Inflammatory macrophage treated with lipopolysaccharide for 4 hours (primary cell): ENCODE measurements at places on chromosomes 6 and 20.
A peak's percentile ranks its signal among the peaks of the same experiment; 100 is the strongest.

- DNase-seq: no peak
These were observed 40.6 kb upstream of the TPD52L1 start for GRCh38 chr6:125112934-125113333.

DNA sequence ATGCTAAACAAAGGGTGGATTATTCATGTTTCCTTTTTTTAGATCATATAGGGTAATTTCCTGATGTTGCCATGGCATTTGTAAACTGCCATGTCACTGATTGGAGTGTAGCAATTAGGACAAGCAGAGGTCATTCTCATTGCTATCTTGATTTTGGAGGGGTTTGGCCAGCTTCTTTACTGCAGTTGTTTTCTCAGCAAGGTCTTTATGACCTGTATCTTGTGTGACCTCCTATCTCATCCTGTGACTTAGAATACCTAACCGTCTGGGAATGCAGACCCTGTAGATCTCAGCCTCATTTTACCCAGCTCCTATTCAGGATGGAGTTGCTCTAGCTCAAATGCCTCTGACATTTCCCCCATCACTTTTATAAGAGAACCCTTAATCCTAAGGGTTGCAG is 53.6 kb downstream of the CDS2 start:
- DNase-seq: no peak

DNA sequence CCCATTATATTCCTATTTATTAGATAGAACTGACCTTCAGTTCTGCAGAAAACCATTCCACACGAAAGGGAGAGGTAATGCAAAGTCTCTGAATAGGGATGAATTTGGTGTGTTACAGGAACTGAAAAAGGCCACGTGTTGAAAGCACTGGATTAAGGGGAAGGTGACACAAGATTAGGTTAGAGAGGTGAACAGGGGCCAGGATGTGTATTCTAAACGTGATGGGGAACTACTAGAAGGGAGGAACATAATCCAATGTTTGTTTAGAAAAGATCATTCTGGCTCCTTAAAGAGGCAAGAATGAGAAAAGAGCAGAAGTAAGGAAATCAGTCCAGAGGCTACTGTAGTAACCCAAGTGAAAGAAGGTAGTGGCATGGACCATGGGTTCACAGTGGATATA is 6.3 kb upstream of the ZKSCAN8 start:
- DNase-seq: peak; percentile 17

DNA sequence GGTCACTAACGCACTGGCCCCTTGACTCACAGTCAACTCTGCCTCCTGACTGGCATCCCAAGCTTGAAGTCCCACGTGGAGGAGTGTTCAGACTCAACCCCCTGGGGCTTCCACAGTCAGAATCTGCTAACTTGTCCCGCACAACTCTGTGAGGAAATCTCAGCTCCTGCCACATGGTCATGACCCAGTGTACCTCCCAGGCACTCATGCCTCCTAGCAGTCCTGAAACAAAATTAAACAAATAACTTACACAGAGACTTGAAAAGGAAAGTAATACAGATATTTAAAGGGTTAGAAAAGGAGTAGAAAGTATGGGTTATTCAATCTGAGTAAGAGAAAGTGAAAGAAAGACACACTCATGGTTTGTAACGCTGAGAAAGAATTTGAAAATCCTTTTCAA is 134.9 kb downstream of the GMDS start:
- peak; percentile 29 for DNase-seq

DNA sequence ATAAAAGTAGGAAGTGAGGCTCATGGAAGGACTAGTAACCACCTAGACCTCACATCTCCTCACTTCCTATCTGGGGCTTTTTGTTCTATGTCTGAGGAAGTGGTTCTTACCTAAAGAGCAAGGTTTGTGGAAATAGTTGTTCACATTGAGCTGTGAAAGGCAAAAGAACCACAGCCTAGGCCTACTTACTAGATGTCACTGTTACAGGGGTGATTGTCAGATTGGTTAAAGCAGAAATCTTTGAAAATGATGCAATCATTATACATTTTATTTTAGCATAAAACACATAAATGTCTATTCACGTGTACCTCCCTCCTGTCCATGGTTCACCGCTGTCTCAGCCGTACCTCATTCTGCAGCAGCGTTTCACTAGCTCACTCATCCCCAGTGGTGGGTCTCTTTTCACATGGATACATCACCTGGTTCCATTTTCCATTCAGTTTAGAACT is 268.8 kb downstream of the TMEM242 start:
- peak; percentile 25 for DNase-seq

DNA sequence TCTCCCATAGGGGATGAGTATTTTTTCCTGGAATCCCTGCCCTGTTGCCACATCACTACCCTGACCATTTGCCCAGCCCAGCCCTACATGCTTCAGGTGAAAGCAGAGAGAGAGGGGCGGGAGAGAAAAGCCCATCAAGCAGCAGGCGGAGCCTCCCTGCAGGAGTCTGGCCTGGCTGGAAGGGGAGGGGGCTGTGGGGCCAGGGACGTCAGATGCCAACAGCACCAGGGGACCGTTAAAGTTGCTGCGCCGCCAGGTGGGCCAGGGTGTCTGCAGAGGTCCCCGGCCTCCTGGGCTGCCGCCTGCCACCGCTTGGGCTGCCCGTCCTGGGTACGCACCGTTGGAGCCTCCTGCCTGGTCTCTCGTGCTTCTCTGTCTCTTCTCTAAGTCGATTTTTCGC is 757 bp upstream of the R3HDML start:
- no peak for DNase-seq

GRCh38 chr20:49225896-49226295 is 6.7 kb downstream of the DDX27 start:
- no peak for DNase-seq

DNA sequence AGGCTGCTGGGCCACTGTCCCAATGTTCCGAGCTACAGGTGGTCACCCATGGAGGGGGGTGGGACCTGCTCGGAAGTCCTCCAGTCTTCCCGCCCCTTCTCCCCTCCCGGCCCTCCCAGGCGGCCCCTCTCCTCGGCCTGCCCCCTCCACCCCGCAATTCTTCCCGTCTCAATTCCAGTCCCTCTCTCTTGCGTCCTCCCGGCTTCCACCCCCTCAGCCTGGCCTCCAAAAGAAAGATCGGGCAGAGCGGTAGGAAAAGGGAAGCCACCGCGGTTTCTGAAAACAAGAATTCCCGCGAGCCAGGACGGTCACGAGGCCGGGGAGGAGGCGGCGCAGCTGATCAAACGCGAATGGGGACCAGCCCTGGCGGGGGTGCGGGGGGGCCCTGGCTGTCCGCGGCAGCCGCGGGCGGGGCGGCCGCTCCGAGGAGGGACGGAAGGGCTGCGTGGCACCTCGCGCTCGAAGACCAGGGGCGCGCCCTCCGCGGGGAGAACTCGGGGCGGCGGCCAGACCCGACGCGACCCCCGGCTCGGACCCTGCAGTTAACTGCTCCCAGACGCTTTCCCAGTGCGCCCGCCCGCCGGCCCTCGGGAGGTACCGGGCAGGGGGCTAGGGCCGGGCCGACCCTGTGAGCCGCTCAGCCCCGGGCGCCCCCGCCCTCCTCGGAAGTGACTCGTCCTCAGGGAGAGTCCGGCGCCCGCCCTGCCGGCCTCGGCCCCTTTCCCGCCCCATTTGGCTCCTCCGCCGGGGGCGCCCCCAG is 1.0 kb downstream of the PXDC1 start:
- DNase-seq: peak; percentile 88

GRCh38 chr20:16486532-16486931 is 86.7 kb downstream of the KIF16B start:
- DNase-seq: no peak

DNA sequence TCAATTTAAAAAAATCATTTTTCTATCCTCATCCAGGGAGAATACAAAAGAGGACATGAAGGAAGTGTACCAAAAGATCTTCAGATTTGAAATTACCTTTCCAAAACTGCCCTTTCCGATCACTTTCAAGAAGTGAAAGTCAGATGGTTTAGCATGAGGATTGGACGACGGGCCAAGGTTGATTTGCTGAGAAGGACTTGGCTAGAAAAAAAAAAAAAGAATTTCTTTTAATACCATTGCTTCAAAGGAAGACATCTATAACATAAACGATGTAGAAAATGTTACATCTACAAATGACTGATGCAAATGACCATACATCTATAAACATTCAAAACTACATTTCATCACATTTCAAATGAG is 120.9 kb upstream of the SLC2A12 start:
- DNase-seq: peak; percentile 54

DNA sequence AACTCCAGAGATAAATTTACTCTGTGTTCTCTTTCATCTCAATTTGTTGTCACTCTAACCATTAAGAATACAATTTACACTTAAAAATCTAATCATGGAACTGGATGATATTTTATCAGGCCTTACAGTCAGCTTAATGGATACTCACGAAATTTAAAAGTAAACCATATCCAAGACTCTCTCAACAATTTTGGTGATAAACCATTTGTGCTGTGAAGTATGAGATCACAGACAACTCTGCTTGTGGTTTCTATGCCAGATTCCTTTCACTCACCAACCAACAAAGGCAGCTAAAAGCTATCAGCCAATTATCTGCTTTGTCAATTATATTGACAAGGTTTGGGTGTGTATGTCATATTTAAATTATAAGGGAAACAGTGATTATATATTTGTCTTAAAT is 155.8 kb downstream of the TRDN start:
- no peak for DNase-seq

DNA sequence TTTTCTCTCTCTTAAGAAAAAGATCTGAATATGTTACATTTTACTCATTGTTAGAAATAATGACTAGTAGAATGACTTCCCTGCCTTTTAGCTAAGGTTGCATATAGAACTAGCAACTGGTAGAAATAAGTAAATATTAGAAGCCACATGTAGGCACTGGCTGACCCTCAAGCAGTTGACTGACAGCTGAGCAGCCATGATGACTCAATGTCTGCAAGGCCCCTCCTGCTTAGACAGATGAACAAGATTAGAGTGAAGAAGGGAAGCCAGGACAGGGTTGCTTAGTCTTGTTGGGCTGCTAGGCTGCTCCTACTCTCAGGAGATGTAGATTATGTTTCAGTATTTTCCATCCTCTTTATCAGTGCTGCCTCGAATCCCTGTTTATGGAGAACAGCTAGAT is 6.5 kb downstream of the MEP1A start:
- DNase-seq: no peak

GRCh38 chr6:163352011-163352685 is 62.4 kb upstream of the QKI start:
- peak; percentile 44 for DNase-seq

DNA sequence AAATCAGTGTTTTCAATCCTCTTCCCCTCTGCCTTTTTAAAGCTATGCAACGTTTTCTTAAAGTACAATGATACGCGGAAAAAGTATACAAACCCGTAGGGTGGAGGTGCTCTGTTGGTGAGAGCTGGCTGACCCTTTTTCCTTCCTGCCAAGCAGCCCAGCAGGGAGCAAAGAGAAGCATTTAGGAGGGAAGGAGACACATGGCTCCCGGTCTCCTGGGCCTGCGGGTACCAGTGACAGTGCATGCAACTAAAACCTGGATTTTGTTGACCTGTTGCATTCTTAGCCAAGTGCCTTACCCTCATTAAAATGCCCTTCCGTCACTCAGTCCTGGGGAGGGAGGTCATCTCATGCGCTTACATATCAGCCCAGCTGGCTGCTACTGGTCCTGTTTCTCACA is 87.2 kb downstream of the SLX4IP start:
- DNase-seq: no peak
